ENCODE measurements at places on chromosomes 2 and 18.
A peak's percentile ranks its signal among the peaks of the same experiment; 100 is the strongest.

- peak; percentile 49 for DNase-seq
These were observed 86.9 kb downstream of the LIMS1 start for GRCh38 chr2:108621087-108621559.

DNA sequence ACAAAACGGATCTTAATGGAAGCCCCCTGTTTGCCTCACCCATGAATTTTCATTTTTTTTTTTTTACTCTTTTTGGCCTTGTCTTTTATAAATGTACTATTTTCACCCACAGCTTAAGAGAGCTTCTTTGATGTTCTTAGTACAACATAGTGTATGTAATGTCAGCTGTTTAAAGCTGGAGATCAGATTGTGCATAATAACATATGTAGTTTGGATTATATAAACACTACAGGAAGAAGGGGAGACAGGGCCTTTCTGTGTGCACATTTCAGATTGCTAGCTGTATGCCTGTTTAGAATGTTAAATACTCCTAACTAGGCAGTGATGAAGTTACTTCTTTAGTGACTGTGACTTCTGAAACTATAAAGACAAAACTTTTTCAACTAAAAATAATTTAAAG, 2.1 kb upstream of the TANC1 start:
- DNase-seq = no peak

DNA sequence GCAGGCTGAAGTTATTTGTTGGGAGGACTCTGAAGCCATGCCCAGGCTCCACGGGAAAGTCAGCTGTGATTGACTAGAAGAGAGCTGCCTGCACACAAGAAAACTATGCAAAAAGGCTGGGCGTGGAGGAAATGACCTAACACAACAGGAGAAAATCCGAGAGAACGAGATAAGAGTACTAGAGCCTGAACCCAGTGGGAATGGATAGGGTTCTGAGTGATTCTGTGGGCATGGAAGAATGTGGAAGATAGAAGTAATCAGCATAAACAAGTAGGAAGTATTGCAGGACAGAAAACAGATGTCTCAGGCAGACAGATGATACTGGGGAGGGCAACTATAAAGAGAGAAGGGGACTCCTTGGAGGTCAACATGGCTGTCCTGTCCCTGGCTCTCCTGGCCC, 12.1 kb upstream of the COPS8 start:
- DNase-seq = no peak

- DNase-seq = no peak
These were observed 18.3 kb downstream of the POU3F3 start for GRCh38 chr2:104871972-104872865.

DNA sequence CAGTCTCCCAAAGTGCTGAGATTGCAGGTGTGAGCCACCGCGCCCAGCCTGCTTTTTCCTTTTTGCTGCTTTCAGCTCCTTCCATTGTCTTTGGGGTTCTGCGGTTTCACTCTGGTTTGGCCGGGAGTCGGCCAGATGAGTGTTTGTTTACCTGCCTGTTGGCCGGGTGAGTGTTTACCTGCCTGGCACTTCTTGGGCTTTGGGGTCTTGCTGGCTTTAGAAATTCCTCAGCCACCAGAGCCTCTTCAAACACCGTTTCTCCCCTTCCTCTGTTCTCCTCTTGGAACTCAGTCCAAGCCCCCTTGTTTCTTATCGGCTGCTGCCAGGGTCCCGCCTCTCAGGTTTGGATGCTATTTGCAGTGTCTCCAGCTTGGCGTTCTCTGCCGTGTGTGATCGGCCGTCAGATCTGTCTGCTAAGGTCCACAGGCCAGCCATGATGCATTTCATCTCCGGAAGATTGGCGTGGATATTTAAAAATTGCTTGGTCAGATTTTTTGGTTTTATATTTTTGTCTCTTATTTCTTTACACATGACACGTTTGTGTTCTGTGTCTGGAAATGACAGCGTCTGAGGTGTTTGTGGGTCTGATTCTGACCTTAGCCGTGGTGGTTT, 14.2 kb upstream of the GAL3ST2 start:
- DNase-seq = no peak

DNA sequence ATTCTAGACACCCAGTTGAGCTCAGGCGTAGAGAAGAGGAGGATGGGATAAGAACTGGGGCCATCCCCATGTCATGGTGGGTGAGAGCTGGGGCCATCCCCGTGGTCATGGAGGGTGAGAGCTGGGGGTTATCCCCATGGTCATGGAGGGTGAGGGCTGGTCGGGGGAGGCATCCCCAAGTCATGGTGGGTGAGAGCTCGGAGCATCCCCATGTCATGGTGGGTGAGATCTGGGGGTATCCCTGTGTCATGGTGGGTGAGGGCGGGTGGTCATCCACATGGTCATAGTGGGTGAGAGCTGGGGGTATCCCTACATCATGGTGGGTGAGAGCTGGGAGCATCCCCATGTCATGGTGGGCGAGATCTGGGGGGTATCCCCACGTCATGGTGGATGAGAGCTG, 52.5 kb downstream of the IL1RL2 start:
- no peak for DNase-seq

- DNase-seq = no peak
These were observed 617.2 kb upstream of the CDH7 start for GRCh38 chr18:65133610-65134009.

- no peak for DNase-seq
These were observed 266.1 kb downstream of the SOCS6 start for GRCh38 chr18:70554854-70555445.

DNA sequence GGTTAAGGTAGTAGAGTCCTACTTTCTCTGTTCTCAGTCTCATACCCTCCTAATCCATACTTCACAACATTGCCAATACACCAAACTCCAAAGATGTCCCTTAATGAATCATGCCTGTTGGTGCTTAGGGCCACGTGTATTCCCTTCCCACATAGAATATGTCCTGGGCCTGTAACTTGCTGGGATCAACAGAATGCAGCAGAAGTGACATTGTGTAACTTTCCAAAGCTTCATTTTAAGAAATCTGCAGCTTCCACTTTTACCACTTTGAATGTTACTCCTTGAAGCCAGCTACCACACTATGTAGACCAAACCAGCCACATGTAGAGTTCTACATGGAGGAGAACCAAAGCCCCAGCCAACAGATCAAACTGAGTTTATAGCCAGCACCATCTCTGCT, 58.5 kb upstream of the ARHGAP15 start:
- no peak for DNase-seq

DNA sequence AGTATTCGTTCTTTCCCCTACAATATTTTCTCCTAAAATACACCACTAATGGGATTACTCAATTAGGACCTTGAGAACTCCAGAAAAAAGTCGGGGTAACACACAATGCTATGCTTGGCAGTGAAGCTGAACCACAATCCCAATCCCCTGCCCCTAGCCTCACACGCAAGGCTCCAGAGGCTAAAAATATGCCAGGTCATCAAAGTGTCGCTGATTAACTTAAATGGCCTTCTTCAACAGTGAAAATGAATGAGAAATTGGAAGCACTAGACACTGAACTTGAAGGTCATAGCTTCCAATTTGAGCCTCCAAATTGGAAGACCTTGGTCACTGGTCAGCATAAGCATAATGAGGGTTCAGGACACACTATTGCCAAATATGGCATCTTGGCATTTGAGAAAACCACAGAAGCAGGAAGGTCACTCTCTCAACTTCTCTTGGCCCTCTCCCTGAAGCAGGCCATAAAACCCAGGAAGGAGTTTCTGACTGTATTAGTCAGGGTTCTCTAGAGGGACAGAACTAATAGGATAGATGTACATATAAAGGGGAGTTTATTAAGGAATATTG, 86.0 kb upstream of the SATB2 start:
- DNase-seq = no peak

- DNase-seq = no peak
These were observed 64.1 kb upstream of the SALL3 start for GRCh38 chr18:78915446-78916008.

DNA sequence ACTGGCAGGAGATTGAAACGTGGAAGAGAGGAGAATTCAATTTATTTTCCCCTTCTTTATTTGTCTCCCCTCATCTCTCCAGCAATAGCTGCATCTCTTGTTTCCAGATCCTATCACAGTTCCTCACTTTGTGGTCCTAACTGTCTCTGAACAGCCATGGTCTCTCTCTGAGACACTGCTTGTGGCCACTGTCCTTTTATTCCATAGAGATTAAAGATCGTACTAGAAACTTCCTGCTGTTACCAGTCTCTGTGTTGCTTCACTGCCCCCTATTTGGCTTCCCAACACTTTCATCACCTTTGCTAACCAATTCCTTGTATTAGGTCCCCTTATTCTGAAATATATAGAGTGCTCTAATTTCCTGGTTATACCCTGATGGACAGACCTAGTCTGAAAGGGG, 48.9 kb upstream of the CAVIN2 start:
- DNase-seq = no peak

DNA sequence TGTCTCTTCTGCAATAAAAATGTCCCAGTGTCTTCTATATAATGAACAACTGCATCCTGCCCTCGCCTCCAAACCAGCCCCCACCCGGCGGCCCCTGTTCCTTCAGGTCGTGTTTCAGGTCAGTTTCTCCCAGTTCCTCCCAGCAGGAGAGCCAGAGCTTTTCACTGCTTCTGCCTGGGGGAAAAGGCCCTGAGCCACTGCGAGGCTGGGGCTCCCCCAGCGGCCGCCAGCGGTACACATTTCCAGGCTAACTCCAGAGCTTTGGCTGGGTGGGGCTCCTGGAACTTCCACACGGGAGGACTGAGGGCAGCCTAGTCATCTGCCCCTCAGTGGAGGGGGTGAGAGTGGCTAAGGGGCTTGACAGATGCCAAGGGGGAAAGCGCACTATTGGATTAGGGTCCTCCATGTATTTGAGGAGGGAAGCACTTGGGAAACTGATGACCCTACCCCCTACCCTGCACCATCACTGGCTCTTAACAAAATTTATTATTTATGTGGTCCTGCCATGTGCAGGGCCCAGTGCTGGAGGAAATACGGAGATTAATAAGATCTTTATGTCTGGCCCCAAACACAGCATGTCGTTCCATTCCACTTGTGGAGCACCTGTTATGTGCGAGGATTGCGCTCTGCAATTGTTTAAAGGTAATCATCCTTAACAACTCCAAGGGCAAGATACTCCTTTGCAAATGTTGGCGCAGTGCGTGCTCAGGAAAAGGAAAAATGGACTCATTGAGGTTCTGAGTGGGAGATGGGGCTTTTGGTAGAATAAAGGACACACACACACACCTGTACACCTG, 17.3 kb upstream of the CYS1 start:
- DNase-seq = no peak
